ENCODE measurements at places on chromosomes 7 and 10.

DNA sequence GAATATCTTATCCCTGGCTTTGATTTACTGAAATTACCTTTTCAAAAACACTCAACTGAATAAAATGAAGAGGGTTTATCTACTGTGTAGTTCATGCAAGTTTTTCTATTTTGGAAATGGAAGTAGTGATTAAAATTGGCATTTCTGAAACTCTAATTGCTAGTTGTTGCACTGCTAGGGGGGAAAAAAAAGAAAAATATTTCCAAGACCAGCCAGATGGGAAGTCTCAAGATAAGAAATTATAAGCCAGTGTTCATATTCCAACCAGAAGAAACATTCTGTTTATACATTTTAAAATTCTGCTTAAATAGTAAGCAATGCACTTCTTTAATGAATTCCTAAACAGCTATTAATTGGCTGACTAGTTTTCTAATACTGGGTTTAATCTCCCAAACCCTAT lies 9.4 kb upstream of the ADO start:
- DNase-seq = no peak

DNA sequence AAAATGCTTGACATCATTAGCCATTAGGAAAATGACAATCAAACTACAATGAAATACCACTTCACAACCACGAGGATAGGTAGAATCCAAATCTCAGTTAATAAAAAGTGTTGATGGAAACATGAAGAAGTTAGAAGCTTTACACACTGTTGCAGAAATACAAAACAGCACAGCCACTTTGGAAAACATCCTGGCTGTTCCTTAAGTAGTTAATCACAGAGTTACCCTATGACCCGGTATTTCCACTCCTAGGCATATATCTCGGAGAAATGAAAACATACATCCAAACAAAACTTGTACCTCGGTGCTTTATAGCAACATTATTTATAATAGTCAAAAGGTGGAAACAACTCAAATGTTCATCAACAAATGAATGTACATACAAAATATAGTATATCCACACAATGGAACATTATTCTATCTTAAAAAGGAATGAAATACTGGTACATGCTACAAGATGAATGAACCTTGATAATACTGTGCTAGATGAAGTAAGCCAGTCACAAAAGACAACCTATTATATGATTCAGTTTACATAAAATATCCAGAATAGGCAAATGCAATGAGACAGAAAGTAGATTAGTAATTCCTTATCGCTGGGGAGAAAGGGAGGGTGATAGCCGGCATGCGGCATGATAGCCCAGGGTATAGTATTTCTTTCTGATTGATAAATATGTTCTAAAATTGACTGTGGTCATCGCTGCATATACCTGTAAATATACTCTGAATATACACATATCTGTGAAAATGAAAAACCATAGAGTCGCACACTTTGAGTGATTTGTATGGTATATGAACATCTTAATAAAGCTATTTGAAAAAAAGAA lies 1.9 kb downstream of the VWDE start:
- no peak for DNase-seq

GRCh38 chr10:70804421-70804808 lies 11.3 kb upstream of the SGPL1 start:
- no peak for DNase-seq

GRCh38 chr7:92798517-92799249 lies 37.7 kb downstream of the CDK6 start:
- no peak for DNase-seq

GRCh38 chr7:55641811-55642210 lies 69.5 kb upstream of the VOPP1 start:
- no peak for DNase-seq

DNA sequence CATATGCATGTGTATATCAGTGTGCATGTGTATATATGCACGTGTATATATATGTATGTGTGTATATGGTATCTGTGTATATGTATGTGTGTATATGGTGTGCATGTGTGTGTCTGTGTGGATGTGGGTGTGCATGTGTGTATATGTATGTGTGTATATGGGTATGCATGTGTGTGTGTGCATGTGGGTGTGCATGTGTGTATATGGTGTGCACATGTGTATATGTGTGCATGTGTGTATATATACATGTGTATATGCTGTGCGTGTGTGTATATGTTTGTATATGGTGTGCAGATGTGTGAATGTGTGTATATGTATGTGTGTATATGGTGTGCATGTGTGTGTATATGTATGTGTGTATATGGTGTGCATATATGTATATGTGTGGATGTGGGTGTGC lies 245.2 kb downstream of the ADAM12 start:
- DNase-seq = no peak

GRCh38 chr10:130806426-130806825 lies 505.1 kb downstream of the TCERG1L start:
- no peak for DNase-seq

- DNase-seq = no peak
These were observed 236.3 kb upstream of the LRRN3 start for GRCh38 chr7:110854651-110855050.

GRCh38 chr7:129925416-129926002 lies 27.3 kb downstream of the UBE2H start:
- DNase-seq = no peak

- DNase-seq = peak; percentile 64
These were observed 57.8 kb upstream of the PCGF5 start for GRCh38 chr10:91162495-91163268.

DNA sequence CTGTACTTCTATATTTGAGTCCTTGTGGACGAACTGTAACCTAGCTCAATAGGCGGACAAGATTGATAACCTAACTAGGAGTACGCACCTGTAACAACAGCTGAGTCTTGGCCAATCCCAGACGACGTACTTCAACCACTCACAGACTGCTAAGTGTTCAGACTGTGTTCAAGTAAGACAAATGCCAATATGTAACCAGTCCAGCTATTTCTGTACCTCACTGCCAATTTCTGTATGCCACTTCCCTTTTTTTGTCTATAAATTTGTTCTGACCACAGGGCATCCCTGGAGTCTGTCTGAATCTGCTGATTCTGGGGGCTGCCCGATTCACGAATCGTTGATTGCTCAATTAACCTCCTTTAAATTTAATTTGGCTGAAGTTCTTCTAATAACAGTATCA lies 32.2 kb downstream of the HACD1 start:
- no peak for DNase-seq

DNA sequence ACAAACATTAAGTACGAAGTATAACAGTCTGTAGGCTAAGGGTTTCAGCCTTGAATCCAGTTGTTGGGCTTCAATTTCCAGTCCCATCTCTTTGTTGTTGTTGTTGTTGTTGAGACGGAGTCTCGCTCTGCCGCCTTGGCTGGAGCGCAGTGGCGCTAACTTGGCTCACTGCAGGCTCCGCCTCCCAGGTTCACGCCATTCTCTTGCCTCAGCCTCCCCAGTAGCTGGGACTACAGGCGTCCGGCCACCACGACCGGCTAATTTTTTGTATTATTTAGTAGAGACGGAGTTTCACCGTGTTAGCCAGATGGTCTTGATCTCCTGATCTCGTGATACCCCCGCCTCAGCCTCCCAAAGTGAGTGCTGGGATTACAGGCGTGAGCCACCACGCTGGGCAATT lies 464.9 kb downstream of the ANKRD7 start:
- no peak for DNase-seq

- no peak for DNase-seq
These were observed 45.9 kb downstream of the TNS3 start for GRCh38 chr7:47535704-47536628.

DNA sequence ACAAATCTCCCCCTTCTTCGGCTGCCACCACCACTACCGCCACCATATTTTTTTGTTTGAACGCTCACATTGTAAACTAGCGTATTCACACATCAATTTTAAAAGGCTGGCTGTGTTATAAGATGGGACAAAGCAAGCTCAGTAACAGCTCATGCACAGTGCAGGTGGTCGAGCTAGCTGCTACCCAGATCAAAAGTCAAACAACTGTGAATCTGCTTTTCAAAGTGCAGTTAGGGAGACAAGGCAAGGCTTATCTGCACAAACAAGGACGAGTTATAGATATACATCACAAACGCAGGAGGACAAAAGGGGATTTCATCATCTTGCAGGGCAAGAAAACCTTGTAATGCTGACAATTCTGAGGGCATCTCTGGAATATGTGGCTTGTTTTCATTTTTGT lies 231.6 kb downstream of the VTI1A start:
- DNase-seq = no peak

DNA sequence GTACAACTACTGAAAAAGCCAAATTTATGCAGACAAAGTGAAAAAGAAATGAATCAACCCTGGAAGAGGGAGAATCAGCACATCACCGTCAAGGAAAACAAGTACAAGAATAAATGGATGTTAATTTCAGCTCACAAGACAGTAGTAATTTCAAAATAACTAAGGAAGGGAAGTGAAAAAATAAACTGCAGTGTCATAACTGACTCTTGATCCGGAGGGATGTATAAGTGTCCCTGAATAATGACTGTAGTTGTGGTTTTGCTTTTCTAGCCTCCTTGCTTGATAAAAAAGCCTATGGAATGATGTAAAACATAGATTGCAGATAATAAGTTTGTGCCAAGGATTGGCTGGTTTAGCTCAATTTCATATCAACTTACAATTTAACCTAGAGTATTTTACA lies 721.1 kb upstream of the C7orf33 start:
- no peak for DNase-seq

- DNase-seq = no peak
These were observed 74.3 kb upstream of the MKX start for GRCh38 chr10:27819781-27820531.
